ENCODE measurements at places on chromosomes 12 and 14. TPM values are rescaled to one million over a fixed set of nuclear protein-coding genes. Genes with fewer than 3 reads are reported as not detected.

Gene BICDL1
- total RNA-seq, result 5.4 TPM

Gene CORO1C
- 153 TPM for total RNA-seq

DNA sequence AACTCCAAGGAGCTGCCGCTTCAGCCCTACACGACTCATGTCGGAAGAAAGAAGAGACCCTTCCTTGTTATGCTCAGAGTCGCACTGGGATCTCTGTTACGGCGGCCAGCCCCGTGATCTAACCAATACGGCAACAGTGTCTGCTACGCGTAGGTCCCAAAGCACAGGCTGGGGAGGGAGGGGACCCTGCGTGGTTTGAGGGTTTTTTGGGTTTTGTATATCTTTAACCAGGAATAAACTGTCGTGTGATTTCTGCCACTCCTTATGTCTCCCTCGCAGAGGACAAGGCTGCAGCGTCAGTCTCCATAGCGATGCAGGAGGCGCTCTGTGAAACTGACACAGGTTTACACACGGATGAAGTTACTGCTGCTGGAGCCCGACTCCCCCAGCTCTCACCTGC is 60.0 kb upstream of the DIO3 start:
- H3K36me3 ChIP-seq, result no peaks in the 10 kb centered on the region
- no peaks in the 10 kb centered on the region for H3K4me1 ChIP-seq
- no peaks in the 10 kb centered on the region for H3K27me3 ChIP-seq
- no peak overlapping the region for H3K27ac ChIP-seq
- H3K4me3 ChIP-seq, result no peak overlapping the region

DNA sequence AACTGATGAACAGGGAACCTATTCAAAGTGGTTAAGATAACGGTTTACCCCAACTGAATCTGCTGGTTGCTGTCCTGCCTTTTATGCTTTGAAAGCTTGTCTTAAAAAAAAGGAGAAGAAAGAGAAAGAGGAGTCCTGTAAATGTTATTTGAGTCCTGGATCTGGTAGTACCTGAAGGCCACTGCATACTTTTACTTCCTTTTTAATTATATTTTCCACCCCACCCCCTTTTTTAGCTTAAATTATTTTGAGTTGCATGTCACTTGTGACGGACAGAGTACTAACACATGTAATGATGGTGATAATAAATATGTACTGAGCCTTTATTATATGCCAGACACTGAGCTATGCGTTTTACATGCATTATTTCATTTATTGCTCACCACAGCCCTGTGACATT is 2.5 kb upstream of the AMIGO2 start:
- DNase-seq, result no peak
- peaks cover 76% of the 10 kb centered on the region for H3K4me1 ChIP-seq
- H3K4me3 ChIP-seq, result no peak overlapping the region
- H3K27ac ChIP-seq, result peak overlapping the region; percentile 88
